A549 treated with CpdA at 1 μM for 4 hours (cell line): ENCODE measurements at places on chromosomes 11 and 22. TPM values are rescaled to one million over a fixed set of nuclear protein-coding genes. Genes with fewer than 3 reads are reported as not detected.

The CCDC157 gene
- 2.2 to 3.3 TPM (median 3.2 TPM) in 5 replicates for total RNA-seq

The OOSP4B gene
- not detected in 5 replicates for total RNA-seq

The C22orf15 gene
- not detected in 5 replicates for total RNA-seq

The TMPRSS6 gene
- total RNA-seq, result 0.12 TPM in 1 of 5 replicates, not detected in the others

The CENPM gene
- 25.6 to 40.3 TPM (median 36.6 TPM) in 5 replicates for total RNA-seq

The SERPING1 gene
- 0.37 to 1.1 TPM (median 0.64 TPM) in 5 replicates for total RNA-seq

The OR4D5 gene
- not detected in 5 replicates for total RNA-seq

The BCL2L13 gene
- total RNA-seq, result 34.0 to 43.2 TPM (median 34.4 TPM) in 5 replicates

The ADM2 gene
- total RNA-seq, result 0.49 to 0.87 TPM (median 0.50 TPM) in 5 replicates
